Stimulated activated CD4-positive, alpha-beta T cell treated with anti-CD3 and anti-CD28 coated beads, TNF-alpha, amount 100 ng/mL, for 1 hour (primary cell): ENCODE measurements at places on chromosomes 2 and 18.

DNA sequence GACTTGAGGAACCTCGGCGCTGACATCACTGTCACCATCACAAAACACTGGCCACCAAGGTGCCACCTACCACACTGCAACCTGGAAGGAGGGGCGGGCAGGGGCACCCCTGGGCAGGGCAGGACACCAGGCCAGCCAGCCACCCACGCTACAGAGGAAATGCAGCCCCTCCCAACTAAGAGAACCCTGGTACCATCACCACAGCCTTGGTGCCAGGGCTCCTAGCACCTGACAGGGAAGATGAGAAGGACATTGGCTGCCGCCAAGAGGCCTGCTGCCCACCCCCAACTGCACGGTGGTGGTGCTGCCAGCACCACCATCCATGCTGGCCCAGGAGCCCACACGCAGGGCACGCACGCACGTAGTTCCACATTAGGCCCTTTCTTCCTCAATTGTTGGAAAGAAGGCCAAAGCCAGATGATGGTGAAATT, 88.7 kb downstream of the HDAC4 start:
- DNase-seq = no peak

DNA sequence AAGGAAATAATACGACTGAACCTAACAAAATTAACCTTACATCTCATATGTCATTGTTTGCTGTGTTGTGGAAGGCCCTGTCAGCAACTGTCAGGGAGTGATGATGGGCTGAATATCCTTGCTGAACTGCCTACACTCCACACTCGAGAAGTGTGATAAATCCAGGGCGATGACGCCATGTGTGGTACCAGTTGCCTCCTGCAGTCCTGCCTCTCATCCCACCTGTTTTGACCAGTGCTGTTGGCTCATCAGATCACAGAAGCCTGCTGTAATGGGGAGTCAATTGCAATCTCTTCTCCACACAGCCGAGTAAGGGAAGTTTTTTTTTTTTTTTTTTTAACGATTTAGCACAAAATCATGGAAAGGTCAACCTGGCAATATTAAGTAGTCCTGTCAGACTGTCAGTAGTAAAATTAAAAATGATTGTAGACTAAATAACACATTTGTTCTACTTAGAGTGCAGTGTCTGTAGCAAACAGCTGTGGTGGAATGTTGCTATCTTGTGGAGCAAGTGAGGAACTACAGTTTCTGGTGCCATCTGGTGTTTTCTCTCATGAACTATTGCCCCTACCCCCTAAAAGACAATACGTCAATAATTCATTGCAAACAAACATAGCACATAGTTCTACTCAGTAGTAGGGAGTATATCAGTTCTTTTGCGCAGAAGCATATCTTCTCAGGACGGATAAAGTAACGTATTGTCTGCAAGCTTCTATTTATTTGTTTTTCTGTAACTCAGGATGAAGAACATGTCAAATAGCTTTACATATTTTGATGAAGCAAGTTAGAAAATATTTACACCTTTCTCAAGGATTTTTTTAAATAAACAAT, 347.6 kb downstream of the CTNNA2 start:
- no peak for DNase-seq

- DNase-seq = no peak
Observed at GRCh38 chr18:5424903-5425664, 118.7 kb downstream of the EPB41L3 start.

- DNase-seq = no peak
Observed at GRCh38 chr2:135882415-135882814, 6.2 kb upstream of the MCM6 start.

- no peak for DNase-seq
Observed at GRCh38 chr18:65411061-65411460, 339.8 kb upstream of the CDH7 start.

DNA sequence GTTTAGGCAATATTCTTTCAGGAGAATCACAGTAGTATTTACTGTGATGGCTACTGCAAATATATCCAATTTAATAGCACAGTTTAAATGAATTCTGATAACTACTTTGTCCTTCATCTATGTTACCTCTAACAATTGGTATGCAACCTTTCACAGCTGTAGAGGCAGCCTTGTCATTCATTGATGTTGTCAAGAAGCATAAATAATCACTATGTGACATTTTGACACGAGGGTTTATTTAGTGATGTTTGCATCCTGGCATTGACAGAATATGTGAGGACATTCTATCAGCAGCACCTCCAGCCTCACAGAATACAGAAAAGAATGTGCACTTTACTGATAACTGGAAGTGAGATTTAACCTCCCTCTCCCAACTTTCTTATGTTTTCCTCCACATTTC, 9.3 kb upstream of the KCNJ3 start:
- no peak for DNase-seq

- no peak for DNase-seq
Observed at GRCh38 chr2:48204750-48205136, 298.4 kb upstream of the FBXO11 start.

- no peak for DNase-seq
Observed at GRCh38 chr2:43139996-43140621, 86.3 kb downstream of the ZFP36L2 start.

DNA sequence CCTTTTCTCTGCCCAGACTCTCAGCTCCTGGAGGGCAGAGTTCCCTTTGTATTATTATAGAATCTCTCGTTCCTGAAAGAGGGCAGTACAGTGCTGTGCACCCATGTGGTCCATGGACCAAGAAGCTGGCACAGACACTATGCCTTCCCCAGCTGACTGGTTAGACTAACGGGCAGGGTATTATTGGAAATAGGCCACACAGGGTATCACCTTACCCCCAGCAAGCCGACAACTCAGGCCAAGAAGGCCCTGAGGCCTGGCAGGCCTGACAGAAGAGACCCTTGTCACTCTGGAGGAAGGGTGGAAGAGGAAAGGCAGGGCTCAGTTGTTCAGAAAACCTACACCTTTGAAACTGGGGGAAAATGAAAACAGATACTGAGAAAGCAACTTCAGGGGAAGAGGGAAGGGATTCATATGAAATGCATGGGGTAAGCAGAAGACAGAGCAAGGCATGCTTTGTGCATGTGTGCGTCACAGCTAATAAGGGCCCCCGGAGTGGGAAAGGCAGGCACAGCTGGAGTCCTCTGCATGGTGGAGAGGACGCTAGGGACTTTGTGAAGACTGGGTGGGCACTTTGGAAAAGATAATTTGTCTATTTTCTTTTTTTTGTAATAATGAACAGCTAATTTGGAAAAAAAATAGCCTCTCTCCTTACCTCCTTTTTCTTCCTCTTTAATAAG, 476.8 kb upstream of the CELF4 start:
- no peak for DNase-seq

- DNase-seq = no peak
Observed at GRCh38 chr2:22521620-22522019, 863.4 kb upstream of the KLHL29 start.

- no peak for DNase-seq
Observed at GRCh38 chr18:9914334-9914583, 443 bp downstream of the VAPA start.

GRCh38 chr18:24114924-24115549, 23.8 kb upstream of the CABYR start:
- no peak for DNase-seq

DNA sequence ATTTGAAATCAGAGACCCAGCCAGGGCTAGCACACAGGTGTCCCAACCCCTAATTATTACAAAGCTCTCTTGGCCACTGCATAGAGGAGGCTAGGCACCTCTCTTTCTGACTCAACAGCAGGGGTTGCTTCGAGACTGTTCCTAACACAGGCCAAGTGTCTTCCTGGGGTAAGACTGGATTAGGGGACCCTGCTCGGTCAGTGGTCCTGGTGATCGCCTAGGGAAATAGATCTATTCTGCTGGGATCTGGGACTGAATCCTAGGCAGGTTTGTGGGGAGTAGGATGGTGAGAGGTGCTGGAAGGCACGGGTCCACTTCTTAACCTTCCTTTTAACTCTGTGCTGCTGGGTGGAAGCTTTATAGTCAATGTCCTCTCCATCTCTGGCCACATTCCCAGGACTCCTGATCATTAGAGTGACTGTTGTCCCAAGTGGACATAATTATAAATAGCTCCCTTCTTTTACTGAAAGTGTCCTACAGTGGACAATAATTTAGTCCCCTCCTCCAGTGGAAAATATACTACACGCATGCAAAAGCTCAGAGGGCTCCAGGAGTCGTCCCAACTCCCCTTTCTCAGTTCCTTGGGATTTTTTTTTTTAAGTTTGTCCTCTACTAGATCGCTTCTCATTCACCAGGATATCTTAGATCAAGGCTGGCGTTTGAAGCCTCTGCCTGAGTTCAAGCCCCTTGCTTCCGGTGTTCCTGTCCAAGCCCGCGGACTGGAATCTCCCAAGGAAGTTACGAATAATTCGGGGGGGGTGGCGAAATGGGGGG, 1.3 kb upstream of the TRIB2 start:
- no peak for DNase-seq

DNA sequence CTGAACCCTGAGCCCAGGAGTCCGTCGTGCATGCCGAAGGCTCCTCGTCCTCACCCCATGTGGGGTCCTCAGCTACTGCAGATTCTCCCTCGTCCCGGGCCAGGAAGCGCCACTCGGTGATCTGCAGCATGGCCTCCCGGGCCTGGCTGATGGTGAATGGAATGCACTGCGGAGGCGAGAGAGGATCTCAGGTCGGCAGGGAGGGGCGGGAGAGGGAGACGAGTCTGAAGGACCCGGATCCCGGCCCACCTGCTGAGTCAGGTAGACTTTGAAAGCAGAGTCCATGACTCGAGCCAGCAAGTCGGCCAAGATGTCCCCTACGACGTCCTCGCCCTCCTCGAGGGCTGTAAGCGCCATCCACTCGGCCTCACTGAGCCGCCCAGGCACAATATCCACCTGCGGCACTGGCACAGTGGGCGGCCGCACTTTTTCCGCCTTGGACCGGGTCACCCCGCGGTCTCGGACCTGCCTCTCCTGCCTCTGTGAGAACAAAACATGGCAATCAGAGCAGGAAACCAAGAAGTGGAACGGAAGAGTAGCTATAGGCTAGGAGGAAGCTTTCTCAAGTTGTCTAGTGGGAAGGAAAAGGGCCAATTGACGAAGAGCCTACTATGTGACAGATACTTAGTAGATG, 5.5 kb downstream of the C2orf81 start:
- no peak for DNase-seq

GRCh38 chr2:241750076-241750840, 15.8 kb downstream of the D2HGDH start:
- no peak for DNase-seq

GRCh38 chr2:50492477-50492851, 539.5 kb downstream of the NRXN1 start:
- DNase-seq = no peak

DNA sequence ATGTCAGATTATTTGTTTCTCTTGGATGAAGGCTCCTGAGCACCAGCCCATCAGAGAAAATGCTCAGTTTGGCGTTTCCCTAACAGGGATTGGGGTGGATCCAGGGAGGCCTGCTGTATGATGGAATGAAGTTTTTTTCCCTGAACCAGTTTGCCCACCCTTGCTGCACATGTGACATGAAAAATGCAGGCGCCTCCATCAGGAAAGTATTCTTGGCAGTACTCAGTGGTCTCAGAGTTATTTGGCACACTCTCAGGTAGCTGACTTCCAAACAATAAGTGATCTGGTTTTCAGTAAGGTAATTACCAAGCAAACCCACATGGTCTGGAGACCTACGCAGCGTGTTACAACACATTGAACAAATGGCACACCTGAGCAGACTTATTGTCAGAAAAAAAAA, 254.9 kb downstream of the PAX3 start:
- no peak for DNase-seq

GRCh38 chr2:13550285-13551231, 833.8 kb downstream of the TRIB2 start:
- no peak for DNase-seq

GRCh38 chr2:203533676-203534591, 1.2 kb downstream of the RAPH1 start:
- DNase-seq = no peak
